ENCODE measurements at places on chromosomes 11 and 22. TPM values are rescaled to one million over a fixed set of nuclear protein-coding genes. Genes with fewer than 3 reads are reported as not detected.

Gene OR51I1
- not detected for total RNA-seq

Gene UBQLNL
- not detected for total RNA-seq

Gene KCTD14
- total RNA-seq = under 0.01 TPM

Gene OSM
- total RNA-seq = not detected

Gene RCN1
- total RNA-seq = 170 TPM

Gene TYR
- total RNA-seq = not detected

Gene WT1
- total RNA-seq = not detected

Gene TSPAN18
- total RNA-seq = 26.3 TPM

Gene SUSD2
- total RNA-seq = 0.26 TPM

Gene MAFF
- 34.9 TPM for total RNA-seq

Gene CATSPERZ
- total RNA-seq = 0.25 TPM

Gene OR52A5
- total RNA-seq = not detected

Gene DNAJB7
- total RNA-seq = not detected

Gene SEPTIN3
- total RNA-seq = under 0.01 TPM

Gene OR2AG2
- total RNA-seq = under 0.01 TPM

Gene SLC22A8
- total RNA-seq = not detected

Gene DEFB131B
- not detected for total RNA-seq

Gene ART1
- total RNA-seq = not detected

Gene APOL5
- total RNA-seq = not detected

Gene MICALL1
- total RNA-seq = 21.3 TPM

Gene GPR83
- under 0.01 TPM for total RNA-seq

Gene CHRM4
- total RNA-seq = 0.25 TPM

Gene SCT
- total RNA-seq = not detected

Gene CARNS1
- 0.13 TPM for total RNA-seq

Gene AGBL2
- total RNA-seq = 0.38 TPM

Gene ZNF215
- 1.3 TPM for total RNA-seq

Gene OR4A16
- total RNA-seq = not detected

Gene PIWIL4
- total RNA-seq = 0.76 TPM

Gene OR52E8
- total RNA-seq = not detected

Gene CHST1
- total RNA-seq = 5.4 TPM

Gene RIMBP3B
- total RNA-seq = not detected

Gene SPTBN2
- 22.6 TPM for total RNA-seq

Gene LRRN4CL
- total RNA-seq = 0.51 TPM

Gene CRYBB3
- not detected for total RNA-seq

Gene TBX10
- not detected for total RNA-seq

Gene SAC3D1
- 8.5 TPM for total RNA-seq

Gene APLNR
- total RNA-seq = 0.90 TPM

Gene PAX6
- total RNA-seq = not detected

Gene RTN3
- 34.1 TPM for total RNA-seq

Gene ANKK1
- total RNA-seq = not detected

Gene MYOD1
- total RNA-seq = not detected

Gene CDC42EP1
- 6.8 TPM for total RNA-seq

Gene TMEM121B
- 0.25 TPM for total RNA-seq

Gene FZD4
- 147 TPM for total RNA-seq

Data from dermis microvascular lymphatic vessel endothelial cell (primary cell).